ENCODE measurements at places on chromosomes 3 and 15.
A peak's percentile ranks its signal among the peaks of the same experiment; 100 is the strongest.

DNA sequence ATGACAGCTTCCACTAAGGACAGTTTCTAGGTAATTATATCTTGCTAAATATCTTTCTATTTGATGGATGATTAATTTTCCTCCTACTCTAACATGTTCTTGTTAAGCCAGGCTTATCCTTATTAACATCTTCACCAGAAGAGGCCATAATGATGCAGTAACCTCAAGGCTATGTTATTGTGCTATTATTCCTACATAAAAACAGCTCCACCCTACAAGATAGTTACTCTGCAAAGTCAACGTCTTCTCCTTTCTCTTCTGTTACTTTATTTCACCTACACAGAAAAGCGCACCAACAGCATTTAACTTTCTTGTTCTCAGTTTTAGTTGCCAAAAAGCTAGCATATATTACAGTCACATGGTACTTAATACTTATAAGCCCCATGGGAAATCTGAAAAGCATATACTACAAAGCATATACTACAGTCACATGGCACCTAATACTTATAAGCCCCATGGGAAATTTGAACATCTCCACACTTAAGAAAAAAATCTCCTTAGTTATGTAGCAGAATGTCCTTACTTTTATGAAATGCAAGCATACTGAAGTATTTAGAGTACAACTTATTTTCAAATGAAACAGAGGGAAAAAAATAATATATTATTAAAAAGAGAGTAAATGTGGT lies 13.4 kb downstream of the ADAM10 start:
- no peak for DNase-seq

GRCh38 chr15:42145546-42146455 lies 10.6 kb downstream of the PLA2G4F start:
- no peak for DNase-seq

DNA sequence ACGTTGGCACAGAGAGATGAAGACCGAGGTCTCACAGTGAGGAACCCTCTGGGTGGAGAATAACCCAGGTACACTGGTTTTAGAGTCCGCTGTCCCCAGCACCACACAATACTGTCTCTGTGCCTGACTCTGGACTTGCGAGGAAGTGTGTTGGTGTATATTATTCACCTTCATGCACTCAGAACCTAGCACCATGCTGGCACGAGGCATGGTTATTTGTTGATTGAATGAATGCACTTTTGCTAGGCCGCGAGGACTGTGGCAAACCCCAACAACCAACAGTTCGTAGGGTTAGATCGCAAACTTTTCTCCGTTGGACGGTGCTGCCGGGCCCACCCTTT lies 484 bp upstream of the C3orf52 start:
- DNase-seq: no peak

GRCh38 chr3:100968932-100969906 lies 24.0 kb downstream of the ABI3BP start:
- no peak for DNase-seq

- no peak for DNase-seq
These were observed 14.4 kb upstream of the STARD5 start for GRCh38 chr15:81338170-81339007.

DNA sequence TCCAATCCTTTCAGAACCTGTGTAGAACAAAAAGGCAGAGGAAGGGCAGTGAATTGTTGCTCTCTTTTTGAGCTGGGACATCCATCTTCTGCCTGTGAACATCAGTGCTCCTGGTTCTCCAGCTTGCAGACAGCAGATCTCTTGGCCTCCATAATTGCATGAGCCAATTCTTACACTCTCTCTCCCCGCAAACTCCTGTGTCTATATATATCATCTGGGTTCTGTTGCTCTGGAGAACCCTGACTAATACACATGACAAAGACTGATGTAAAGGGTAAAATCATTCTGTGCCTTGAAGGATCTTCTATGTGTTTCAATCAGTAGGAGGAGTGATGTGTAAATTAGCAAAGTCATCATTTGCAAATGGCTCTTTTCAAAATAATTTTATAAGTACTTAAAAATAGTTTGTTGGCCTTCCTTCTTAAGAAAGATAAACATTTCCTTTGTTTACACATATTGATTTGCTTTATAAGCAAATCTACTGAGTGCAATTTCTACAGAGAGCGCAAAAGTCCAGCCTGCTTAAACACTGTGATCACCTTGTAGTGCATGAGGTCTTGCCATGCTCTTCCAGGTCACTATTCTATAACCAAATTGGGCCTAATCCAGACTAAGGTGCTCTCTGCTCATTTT lies 154.9 kb upstream of the ANKRD28 start:
- no peak for DNase-seq

GRCh38 chr3:66583424-66584040 lies 82.7 kb upstream of the LRIG1 start:
- no peak for DNase-seq

GRCh38 chr3:157844800-157845565 lies 261.2 kb downstream of the SHOX2 start:
- DNase-seq: no peak

- DNase-seq: no peak
These were observed 51.1 kb upstream of the CD200R1L start for GRCh38 chr3:112897791-112898190.

DNA sequence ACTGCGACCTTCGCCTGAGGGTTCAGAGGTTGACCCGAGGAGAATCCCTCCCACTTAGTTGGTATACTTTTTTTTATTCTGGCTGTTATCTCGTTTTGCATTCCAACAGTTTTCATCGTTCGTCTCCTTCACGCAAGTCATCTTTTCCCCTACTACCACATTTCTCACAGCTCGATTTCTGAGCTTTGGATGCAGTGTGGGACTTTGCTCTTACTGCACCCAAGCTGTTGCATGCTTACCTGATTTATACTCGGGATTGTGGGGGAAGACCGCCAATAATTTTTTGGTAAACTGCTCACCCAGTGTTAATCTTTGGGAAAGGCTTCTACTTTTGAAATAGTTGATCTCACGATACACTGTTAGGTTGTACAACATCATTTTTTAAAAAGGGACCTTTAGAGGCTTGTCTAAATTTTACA lies 702 bp downstream of the TBC1D23 start:
- no peak for DNase-seq

DNA sequence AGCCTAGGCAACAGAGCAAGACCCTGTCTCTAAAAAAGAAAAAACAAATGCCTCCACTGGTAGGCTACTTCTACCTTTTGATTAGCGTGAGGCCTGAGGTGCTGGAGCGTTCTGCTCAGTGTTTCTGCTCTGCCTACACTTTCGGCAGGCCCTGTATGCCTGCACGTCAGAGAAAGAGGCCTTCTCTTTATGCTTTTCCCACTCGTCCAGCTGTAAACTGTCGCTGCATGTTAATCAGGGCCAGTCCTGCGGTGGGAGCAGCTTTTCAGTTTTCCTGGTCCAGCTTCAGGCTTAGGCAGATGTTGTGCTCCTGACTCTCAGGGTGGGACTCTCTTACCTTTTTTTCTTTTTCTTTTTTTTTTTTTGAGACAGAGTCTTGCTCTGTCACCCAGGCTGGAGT lies 25.3 kb downstream of the CSPG5 start:
- DNase-seq: no peak

DNA sequence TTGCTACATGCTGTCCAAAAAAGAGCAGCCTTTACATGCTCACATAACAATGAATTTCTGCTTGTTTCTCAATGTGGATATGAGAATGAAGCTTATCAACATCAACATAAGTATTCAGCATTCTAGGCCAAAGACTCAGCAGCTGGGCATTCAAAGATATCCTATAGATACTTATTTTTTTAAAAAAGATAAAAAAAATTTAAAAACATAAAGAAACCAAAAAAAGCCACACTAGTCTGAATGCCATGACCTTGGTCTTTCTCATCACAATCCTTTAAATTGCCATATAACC lies 182.0 kb downstream of the TNIK start:
- no peak for DNase-seq

GRCh38 chr3:44248152-44248551 lies 6.5 kb downstream of the TOPAZ1 start:
- no peak for DNase-seq

GRCh38 chr3:57161915-57162314 lies 3.2 kb downstream of the IL17RD start:
- no peak for DNase-seq

DNA sequence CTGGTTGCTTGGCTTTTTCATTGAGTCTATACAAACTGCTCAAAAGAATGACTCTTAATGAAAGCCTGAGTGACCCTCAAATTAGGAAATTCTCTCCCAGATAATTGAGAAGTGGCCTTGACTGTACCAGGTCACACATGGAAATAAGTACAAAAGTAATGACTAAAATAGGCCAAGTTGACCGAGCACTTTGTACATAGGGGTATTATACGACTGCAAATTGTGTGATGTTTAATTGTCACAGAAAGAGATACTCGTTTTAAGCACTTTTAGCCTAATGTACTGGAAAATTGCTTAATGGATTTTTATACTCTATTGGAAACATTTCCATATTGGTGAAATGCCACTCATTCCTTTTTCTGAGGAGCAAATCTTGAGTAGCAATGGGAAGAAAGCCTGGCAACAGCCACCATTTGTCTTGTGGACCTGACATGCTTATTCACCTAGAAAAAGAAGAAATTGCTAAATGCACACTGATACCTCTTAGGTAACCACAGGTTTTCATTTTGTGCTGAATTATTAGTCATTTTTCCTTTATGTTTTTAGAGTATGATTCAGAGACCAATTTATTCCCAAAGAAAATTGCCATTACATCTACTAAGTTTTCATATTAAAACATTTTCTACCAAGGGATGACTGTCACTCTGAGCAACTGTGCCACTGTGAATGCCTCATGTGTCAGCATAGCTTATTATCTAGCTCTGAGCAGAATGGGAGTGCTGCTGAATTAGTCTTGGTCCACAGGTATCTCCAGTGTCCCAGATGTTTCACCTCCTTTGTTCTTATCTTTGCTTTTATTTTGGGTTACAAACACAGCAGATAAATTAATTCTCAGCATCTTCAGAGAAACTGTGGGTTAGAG lies 8.9 kb upstream of the PXK start:
- DNase-seq: no peak

DNA sequence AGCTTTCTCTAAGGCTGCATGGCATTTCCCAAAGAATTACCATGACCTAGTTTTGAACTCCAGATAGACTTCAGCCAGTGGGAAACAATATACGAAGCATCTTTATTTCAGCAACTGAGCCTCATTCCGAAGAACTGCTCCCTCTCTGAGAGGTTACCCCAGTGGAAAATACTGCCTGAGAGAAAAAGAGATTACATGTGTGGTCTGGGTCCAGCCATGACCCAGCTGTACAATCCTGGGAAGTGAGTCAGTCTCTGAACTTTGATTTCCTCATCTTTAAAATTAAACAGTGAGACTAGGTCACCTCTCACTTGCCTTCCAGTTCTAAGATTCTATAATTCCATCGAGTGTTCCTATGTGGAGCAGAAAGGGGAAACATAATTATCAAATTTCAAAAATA lies 42.4 kb downstream of the TNIK start:
- no peak for DNase-seq

DNA sequence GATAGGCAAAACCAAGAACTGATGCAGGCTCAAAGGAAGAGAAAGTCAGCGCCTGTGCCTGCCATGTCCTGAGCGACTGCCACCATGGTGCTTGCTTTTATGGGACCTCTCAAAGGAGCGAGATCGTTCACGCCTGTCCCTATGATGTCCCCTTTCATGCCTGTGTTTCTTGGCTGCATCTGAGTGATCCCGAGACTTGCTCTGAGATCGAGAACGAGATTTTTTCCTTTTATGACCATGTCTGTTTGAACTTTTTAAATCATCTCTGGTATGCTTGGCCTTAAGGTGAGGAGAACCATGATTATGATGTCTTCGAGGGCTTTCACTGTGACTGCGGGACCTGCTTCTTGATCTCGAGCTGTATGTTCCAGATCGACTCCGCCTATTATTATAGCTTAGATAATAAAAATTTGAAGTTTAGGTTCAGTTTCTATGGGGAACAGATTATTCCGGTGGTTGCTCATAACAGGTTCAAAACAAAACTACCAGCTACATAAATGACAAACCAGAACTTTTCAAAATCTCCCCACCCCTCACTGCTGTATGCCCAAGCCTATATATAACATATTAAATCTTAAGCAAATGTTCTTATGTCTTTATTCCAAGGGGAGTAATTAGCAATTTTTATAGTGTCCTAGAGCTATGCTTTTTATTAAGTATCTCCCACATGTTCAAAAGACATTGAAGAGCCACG lies 11.6 kb downstream of the CCNL1 start:
- no peak for DNase-seq

GRCh38 chr3:46939578-46940445 lies 36.7 kb downstream of the CCDC12 start:
- no peak for DNase-seq

- no peak for DNase-seq
These were observed 34.8 kb downstream of the EIF4E3 start for GRCh38 chr3:71690341-71690841.

GRCh38 chr3:190855151-190855550 lies 7.3 kb downstream of the GMNC start:
- no peak for DNase-seq

GRCh38 chr15:49669288-49669687 lies 48.4 kb downstream of the DTWD1 start:
- DNase-seq: no peak

DNA sequence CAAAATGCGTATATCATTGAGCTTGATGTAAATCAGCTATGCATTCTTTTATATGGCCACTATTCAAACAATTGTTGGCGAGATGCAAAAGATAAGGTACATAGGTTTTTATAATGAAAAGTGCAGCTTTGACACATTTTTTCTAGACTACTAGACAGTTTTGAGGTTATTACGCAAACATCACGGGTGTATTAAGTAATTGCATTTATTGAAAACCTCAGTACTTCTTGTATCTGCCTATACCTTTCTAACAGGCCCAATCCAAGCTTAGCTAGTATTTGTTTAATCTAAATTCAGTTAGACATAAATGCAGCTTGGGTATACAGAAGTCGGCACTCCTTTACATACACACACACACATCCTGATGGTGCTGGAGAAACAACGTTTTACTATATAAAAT lies 2.7 kb downstream of the SPESP1 start:
- DNase-seq: no peak

DNA sequence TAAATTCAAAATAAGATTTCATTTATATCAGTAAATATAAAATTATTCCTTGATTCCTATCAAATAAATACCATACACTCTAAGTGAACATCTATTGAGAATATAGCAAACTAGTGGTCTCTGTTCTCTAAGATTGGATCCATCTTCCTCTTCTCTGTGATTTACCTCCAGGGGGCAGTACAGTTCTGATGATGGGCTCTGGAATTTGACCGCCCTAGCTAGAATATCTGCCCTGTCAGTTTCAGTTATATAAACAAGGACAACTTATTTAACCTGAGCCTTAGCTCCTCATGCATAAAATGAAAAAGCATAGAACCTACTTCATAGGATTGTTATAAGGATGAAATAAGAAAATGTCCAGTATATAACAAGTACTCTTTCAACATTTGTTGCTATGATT lies 171.1 kb upstream of the CCDC54 start:
- DNase-seq: no peak

DNA sequence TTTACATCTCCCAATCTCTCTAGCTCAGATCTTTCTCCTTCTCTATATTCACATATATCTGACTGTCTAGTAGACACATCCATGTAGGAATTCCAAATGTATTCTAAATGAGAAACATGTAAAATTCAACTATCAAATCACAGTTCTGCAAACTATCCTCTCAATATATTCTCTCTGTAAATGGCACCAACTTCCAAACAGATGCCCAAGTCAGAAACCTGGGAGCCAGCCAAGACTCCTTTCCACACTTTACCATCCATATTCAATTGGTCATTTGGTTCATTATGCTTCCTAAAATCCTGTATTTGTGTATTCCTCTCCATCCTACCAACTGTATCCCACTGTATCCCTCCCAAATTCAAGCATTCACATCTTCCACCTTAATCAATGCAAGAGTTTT lies 53.0 kb upstream of the INO80 start:
- no peak for DNase-seq

GRCh38 chr3:18443665-18444594 lies 18.8 kb upstream of the SATB1 start:
- DNase-seq: peak; percentile 3
